Suprapubic skin (tissue), 4 donors: ENCODE measurements at places on chromosomes 7 and 10. TPM values are rescaled to one million over a fixed set of nuclear protein-coding genes. Genes with fewer than 3 reads are reported as not detected.

DNA sequence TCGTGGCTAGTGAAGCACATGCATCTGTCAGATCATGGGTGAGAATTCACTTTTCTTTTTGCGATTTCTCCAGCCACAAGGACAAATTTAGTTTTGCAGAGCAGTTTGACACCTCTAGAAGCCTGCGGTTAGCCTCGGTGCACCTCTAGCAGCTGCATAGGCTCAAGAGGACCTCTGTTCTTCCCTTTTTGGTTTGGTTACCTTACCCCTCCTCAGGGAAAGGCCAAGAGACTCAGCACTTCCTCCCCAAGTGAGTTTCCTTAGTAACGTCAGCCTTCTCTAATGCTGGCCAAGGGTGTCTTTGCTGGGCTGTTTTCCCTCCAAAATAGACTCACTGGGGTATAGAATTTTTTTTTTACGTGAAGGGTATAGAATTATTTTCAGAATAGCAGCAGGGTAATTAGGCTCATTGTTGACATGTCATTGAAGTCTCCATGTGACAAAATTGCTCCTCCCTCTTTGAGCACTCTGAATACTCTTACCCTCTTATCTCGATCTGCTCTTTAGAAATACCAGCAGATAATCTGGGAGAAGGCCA is 97.8 kb downstream of the AUTS2 start:
- peaks cover 5% of the 10 kb centered on the region for H3K4me1 ChIP-seq
- no peaks in the 10 kb centered on the region for H3K27me3 ChIP-seq
- no peak overlapping the region for H3K4me3 ChIP-seq
- H3K36me3 ChIP-seq: no peaks in the 10 kb centered on the region
- no peak for DNase-seq

DNA sequence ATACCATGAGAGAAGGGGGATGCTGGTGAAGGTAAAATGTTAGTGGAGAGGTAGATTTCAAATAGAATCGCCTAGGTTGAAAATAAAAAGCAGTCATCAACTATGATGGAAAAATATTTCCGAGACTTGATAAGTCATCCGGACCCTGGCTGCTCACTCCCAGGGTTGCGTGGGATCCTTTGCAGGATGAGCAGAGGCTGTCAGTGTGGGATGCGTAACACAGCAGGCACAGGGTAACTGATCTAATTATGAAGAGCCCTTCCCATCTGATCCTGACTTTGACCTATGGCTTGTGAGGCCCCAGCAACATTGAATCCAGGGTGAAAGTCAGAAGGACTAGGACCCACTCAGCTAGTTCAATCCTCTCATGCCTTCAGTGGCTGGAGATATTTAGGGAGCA is 236.9 kb downstream of the DPP6 start:
- H3K27ac ChIP-seq: no peak overlapping the region
- H3K4me1 ChIP-seq: no peaks in the 10 kb centered on the region
- H3K4me3 ChIP-seq: no peak overlapping the region
- no peaks in the 10 kb centered on the region for H3K36me3 ChIP-seq

DNA sequence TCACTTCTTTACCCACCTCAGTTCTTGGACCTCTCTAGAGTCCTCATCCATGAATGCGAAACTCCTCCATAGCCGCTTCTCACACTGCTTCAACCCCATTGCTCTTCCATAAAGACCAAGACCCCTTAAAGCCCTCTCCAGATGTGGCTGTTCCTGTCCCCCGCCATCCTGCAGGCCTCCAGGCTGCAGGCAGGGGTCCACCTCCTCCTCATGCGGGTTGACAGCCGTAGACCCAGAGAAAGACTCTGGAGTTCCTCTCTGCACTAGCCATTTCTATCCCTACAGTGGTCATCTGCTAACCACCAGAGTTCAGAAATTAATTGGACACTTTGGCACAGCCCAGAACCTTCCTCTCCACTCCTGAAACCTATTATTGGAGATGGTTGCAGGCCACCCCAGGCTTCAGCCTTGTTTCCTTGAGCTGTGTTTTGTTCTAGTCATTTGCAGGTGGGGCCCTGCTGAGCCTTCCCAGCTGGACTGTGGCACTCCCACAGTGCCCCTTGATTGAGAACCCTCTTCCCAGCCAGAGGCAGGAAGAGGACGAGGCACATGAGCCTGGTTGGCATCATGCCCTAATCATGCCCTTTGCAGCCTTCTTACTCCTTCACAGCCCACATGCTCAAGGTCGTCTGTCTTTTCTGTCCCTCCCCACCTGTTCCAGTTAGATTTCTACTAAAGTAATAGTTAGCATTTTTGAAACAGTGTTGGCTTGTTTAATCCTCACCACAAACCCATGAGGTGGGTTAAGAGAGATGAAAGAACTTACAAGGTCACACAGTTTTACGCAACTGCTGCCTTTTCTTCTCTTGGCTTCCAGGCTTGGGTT is 23.9 kb downstream of the CUL1 start:
- H3K4me1 ChIP-seq: peaks cover 38% of the 10 kb centered on the region
- no peak for DNase-seq
- no peak overlapping the region for H3K4me3 ChIP-seq
- H3K27ac ChIP-seq: no peak overlapping the region
- no peaks in the 10 kb centered on the region for H3K27me3 ChIP-seq

DNA sequence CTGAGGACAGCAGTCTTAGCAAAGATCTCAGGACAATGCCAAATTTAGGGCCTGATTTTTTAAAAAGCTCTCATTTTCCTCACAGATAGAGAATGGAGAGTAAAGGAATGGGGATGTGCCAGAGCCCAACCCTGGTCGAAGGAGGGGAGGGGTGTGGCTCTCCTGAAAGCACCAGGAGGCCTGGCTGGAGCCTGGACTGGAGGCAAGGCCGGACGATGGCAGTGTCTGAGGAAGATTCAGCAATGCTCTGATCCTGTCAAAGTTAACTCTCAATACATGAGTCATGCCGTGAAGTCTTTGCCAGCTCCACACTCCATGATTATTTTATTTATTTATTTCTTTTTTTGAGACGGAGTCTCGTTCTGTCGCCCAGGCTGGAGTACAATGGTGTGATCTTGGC is 108.3 kb downstream of the UPF2 start:
- H3K4me3 ChIP-seq: no peak overlapping the region
- DNase-seq: no peak
- H3K36me3 ChIP-seq: peaks cover 63% of the 10 kb centered on the region
- no peak overlapping the region for H3K27ac ChIP-seq

DNA sequence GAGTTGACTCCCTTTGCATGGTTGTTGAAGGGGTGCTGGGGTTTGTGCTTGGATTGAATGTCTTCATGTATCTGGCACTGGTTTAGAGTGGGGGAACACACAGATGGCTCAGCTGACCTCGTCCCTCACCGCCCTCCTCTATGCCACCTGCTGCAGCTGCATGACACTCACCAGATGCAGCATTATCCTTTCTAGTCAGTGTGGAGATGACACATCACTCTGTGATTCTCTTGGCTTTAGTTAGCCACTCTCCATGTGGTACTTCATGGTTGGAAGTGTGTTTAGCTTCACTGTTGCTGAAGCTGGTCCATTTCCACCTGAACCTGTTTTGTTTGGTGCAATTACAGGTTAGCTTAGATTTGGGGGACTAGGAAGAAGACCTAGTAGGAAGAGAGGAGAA is 56.3 kb upstream of the BMPER start:
- no peak for DNase-seq
- no peaks in the 10 kb centered on the region for H3K4me1 ChIP-seq
- H3K36me3 ChIP-seq: no peaks in the 10 kb centered on the region
- H3K4me3 ChIP-seq: no peak overlapping the region
- H3K27ac ChIP-seq: no peak overlapping the region

GRCh38 chr7:40186586-40186985 is 51.8 kb downstream of the SUGCT start:
- no peaks in the 10 kb centered on the region for H3K4me1 ChIP-seq
- no peak overlapping the region for H3K4me3 ChIP-seq
- H3K27me3 ChIP-seq: no peaks in the 10 kb centered on the region
- H3K27ac ChIP-seq: no peak overlapping the region
- H3K36me3 ChIP-seq: no peaks in the 10 kb centered on the region
- DNase-seq: no peak

DNA sequence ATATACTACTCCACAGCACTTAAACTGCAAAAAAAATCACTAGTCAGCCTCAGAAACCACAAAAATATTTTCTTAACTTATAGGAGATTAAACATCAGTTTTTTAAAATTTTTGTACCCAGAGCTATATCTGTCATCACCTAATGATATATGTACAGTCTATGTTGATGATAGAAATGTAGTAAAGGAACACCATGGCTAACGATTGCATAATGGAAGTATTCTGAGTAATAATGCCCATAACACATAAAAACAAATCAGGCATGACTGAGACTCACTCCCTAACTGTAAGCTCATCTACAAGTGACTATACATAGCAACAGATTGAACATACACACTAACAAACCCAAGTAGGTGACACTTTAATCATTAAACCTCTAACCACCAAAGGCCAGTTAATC is 51.3 kb downstream of the TSPAN12 start:
- no peaks in the 10 kb centered on the region for H3K27me3 ChIP-seq
- peaks cover 2% of the 10 kb centered on the region for H3K4me1 ChIP-seq
- no peak overlapping the region for H3K27ac ChIP-seq
- no peak for DNase-seq
- no peak overlapping the region for H3K4me3 ChIP-seq

DNA sequence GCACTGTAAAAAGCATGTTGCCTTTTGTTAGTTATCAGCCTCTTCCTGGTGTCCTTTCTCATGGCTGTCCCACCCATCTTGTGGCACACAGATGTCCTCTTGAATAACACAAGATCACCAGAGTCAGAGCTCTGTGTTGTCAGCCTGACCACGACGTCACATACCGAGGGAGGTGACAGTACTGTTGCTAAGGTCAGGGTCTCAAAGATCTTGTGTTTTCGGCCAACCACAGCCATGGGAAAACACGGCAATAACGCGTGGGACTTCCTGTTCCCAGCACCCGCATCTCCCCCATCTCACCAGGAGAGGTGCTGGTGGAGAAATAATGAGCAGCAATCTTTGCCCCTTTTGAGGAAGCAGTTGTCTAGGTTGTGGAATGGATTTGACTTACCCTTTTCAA is 40.4 kb downstream of the NPVF start:
- H3K27ac ChIP-seq: no peak overlapping the region
- no peak overlapping the region for H3K4me3 ChIP-seq
- H3K27me3 ChIP-seq: no peaks in the 10 kb centered on the region
- H3K4me1 ChIP-seq: no peaks in the 10 kb centered on the region
- H3K36me3 ChIP-seq: no peaks in the 10 kb centered on the region

DNA sequence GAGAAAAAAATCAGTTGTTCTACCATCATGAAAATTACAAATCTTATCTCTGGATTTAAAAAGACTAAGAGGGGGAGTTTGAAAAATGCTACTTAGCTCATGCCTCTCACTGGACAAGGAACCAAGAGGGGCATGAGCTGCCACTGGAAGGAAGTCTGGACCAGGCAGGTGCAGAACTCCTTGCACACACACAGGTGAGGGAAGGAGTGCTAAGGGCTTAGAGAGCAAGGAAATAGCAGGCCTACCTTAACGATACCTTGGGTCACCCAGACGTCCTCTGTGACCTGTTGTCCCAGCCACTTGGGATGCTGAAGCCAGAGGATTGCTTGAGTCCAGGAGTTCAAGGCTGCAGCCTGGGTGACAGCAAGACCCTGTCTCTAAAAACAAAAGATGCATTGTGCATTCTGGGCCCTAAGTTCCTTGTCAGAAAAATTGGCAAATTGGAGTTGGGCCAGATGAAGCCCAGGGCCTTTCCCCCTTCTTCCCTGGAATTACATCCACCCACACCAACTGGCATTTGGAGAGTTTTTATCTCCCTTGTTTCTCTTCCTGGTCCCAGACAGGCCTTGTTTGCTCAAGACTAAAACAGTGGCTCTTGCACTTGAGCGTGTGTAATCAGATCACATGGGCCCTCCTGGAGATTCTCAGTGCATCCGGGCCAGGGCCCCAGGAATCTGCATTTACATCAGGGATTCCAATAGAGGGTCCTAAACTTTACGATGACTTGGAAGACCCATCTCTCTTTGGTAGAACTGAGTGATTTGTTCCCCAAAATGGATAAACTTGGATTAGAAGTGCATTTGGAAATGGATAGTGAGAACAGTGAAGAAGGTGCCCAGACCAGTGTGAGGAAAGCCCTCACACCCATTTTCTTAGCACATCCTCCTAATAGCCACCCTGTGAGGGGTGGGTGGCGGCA is 3.0 kb downstream of the DDIT4 start:
- H3K27me3 ChIP-seq: no peaks in the 10 kb centered on the region
- peak overlapping the region; percentile 94 for H3K4me3 ChIP-seq
- H3K36me3 ChIP-seq: peaks cover 25% of the 10 kb centered on the region
- H3K4me1 ChIP-seq: peaks cover 33% of the 10 kb centered on the region
- peak overlapping the region; percentile 97 for H3K27ac ChIP-seq

- H3K27me3 ChIP-seq: no peaks in the 10 kb centered on the region
- DNase-seq: no peak
- no peak overlapping the region for H3K27ac ChIP-seq
- H3K36me3 ChIP-seq: peaks cover 12% of the 10 kb centered on the region
- H3K4me3 ChIP-seq: no peak overlapping the region
Observed at GRCh38 chr10:121860810-121861209, 67.0 kb downstream of the ATE1 start.

DNA sequence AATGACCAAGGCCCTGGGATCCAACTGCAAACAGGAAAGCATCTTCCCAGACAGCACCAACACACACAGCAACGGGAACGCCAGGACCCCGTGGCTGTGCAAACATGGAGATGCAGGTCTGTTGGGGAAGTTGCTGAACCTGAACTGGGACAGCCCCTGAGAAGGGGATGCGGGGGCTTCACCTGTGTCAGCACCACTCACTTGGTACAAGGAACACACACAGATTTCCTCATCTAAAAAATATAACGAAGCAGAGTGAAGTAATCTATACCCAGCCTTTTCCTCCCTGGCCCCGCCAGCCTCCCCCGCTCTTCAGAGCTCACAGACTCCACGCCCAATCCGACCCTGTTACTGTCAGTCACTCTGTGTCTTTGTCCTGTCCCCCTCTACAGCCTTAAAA is 93.0 kb downstream of the PTPRN2 start:
- no peak overlapping the region for H3K4me3 ChIP-seq
- H3K27me3 ChIP-seq: peaks cover 43% of the 10 kb centered on the region
- no peak overlapping the region for H3K27ac ChIP-seq
- peaks cover 3% of the 10 kb centered on the region for H3K4me1 ChIP-seq
- DNase-seq: no peak

The CRYGN gene
- not detected for total RNA-seq

The CXCL12 gene
- total RNA-seq: 44.7 TPM

The TFR2 gene
- total RNA-seq: 0.81 TPM

The KLHL7 gene
- total RNA-seq: 18.5 TPM

The FAM241B gene
- total RNA-seq: 0.49 TPM

The KIAA1549 gene
- 2.1 TPM for total RNA-seq

The ELFN1 gene
- 1.4 TPM for total RNA-seq

The RPEL1 gene
- not detected for total RNA-seq
